ENCODE measurements at places on chromosomes 12 and 14. TPM values are rescaled to one million over a fixed set of nuclear protein-coding genes. Genes with fewer than 3 reads are reported as not detected.

The MIP gene
- not detected for total RNA-seq

The GNB3 gene
- total RNA-seq = 1.9 TPM

The MORN3 gene
- total RNA-seq = 0.13 TPM

The SLC35F4 gene
- total RNA-seq = not detected

The ADAM21 gene
- total RNA-seq = 0.05 TPM

The GOLGA5 gene
- total RNA-seq = 29.0 TPM

The FAM222A gene
- total RNA-seq = 5.1 TPM

The HNF1A gene
- total RNA-seq = 3.9 TPM

The ZC2HC1C gene
- 5.1 TPM for total RNA-seq

The SLC2A14 gene
- total RNA-seq = not detected

The DEGS2 gene
- total RNA-seq = 1.4 TPM

The RPGRIP1 gene
- total RNA-seq = 0.20 TPM

The HOXC5 gene
- total RNA-seq = 1.3 TPM

The PLA2G1B gene
- not detected for total RNA-seq

The KRT83 gene
- 7.2 TPM for total RNA-seq

The TNFAIP2 gene
- total RNA-seq = 346 TPM

The NFE2 gene
- not detected for total RNA-seq

The PRR13 gene
- total RNA-seq = 260 TPM

The ITGB7 gene
- 0.63 TPM for total RNA-seq

The TMEM121 gene
- total RNA-seq = 8.7 TPM
